Stimulated activated CD4-positive, alpha-beta T cell treated with anti-CD3 and anti-CD28 coated beads, Interleukin-15, amount 100 ng/mL, for 48 hours (primary cell): ENCODE measurements at places on chromosomes 2 and 18.

DNA sequence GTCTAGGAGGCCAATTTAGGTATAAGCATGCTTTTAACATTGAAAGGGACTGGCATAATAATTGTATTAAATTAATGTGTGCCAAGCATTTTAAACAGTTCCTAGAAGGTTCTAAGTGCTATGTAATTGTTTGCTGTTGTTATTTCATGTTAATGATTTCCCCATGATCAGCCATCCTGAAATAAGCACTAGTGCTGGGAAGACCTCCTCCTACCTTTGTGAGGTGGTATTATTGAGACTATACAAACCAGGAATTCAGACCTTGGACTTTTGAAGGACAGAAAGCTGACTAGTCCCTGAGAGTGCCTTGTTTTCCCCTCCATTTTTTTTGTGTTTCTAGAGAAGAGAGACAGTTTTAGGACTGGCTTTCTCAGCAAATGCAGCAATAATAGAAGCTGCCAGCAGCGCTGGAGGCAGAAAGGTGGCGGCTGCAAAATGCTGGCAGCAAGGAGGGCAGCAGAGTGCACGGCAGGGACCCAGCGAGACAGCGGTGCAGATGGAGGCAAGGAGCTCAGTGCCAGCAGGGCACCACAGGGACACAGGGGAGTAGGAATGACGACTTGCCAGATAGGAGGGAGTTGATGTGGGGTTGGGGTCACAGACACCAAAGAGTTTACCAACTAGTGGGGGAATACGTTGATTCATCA is 25.3 kb downstream of the NABP1 start:
- DNase-seq = no peak

DNA sequence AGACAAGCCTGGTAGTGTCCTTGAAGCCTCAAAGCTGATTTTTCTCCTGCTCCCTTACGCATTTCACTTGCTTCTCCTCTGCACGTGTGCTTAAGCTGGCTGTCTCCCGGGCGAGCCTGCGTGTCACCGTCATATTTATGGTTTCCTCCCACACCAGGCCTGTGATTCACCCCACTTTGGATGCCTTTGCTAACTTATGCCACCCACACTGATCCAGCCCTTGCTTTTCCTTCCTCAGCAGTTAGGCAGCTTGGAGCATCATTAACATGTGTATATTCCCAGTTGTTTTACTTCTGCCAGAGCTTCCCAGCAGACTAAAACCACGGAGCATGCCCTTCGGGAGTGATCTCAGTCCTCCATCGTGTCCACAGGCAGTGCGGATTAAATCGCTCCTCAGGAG is 2.2 kb downstream of the ST3GAL5 start:
- DNase-seq = peak; percentile 55

DNA sequence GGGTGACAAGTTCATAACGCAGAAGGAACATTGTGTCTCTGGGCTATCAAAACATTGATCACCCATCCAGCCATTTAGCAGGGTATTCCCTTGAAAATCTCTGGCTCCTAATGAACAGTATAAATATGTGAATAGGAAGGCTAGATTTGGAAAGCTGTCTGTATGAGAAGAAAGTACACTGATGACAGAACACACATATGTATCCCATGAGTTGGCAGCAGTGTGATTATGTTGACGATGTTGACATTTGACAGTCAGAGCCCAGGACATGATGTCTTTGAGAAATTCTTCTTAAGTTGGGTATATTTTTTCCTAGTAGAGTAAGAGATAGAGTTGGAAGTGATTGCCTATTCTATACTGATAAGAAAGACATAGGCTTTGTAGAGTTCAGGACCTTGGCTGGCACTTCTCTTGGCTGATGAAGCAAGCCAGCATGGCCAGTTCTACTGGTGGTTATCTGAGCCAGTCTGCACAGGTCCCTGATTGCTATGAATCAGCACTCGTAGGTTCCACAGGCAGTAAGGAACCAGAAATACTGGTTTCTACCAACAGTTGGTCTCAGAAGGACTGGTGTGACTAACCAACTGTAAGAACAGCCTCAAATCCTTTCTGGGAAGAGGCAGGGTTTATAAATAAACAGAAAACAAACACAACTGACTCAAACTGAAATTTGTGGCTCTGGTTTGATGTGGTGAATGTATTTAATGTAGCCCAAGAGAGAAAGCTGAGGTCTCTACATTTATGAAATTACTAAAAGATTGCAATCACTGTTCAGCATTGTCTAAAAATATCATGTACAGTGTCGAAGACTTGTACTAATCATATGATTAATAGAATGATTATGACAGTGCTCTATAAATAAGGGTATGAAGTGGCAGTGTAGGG is 43.9 kb upstream of the RAPH1 start:
- peak; percentile 24 for DNase-seq

- DNase-seq = no peak
Measured at GRCh38 chr2:205965707-205966106, 120.3 kb downstream of the INO80D start.

- DNase-seq = no peak
Measured at GRCh38 chr2:240238201-240238600, 97.7 kb upstream of the OTOS start.
